ENCODE measurements at places on chromosomes 13 and 19. TPM values are rescaled to one million over a fixed set of nuclear protein-coding genes. Genes with fewer than 3 reads are reported as not detected.

DNA sequence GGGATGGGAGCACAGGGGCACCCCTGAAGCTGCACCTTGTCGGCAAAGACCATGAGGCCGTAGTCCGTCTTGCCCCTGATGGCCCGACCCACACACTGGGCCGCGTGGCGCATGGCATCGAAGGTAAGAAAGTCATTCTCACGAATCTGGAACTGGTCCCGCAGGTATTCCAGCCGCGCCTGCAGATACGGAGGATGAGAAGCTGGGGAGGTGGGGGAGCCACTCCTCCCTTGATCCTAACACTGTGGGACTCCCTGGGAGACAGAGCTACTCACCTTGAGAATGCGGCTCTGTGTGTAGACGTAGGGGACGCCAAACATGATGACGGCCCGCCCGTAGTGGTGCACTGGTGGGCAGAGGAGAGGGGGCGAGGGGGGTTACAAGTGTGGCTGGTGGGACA, 11.9 kb downstream of the KLC3 start:
- no peak for DNase-seq

DNA sequence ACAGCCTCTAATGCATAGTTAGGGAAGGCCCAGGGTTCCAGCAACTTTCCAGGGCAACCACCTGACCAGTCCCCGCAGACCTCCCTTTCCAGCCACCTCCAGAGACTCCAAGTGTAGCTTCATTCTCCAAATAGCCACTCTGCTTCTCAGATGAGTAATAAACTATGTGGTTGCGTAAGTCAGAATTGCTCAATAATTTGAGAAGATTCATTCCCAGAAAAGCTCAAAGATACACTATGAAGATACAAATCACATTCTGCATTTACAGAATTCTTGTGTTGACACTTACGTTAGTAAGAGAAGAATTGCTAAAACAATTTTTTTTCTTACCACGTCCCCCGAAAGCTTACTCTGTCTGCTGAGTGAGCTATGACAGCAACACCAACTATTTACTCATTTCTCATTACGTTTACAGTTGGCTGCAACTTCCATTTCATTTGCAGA, 8.2 kb upstream of the LATS2 start:
- peak; percentile 92 for DNase-seq

The GNG14 gene
- not detected for polyA plus RNA-seq

The FAM216B gene
- 0.41 TPM for polyA plus RNA-seq

The DCLK1 gene
- 93.9 TPM for polyA plus RNA-seq

Measured in muscle of leg (tissue), 16 donors.